ENCODE measurements at places on chromosomes 6 and 20. TPM values are rescaled to one million over a fixed set of nuclear protein-coding genes. Genes with fewer than 3 reads are reported as not detected.

DNA sequence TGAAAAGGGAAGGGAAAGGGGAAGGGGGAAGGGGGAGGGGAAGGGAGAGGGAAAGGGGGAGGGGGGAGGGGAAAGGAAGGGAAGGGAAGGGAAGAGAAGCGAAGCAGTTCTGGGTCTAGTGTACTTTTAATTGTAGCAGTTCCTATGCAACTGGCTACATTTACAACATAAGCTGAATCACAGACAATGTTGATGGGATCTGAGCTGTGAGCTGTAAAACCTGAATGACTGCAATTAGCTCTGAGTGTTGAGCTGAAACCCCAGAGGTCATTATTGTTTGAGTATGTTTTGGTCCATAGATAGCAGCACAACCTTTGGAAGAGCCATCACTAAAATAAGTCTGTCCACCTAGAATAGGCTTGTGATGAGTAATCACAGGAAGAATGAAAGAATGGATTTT, 7.2 kb upstream of the ABHD12 start:
- no peak for DNase-seq

DNA sequence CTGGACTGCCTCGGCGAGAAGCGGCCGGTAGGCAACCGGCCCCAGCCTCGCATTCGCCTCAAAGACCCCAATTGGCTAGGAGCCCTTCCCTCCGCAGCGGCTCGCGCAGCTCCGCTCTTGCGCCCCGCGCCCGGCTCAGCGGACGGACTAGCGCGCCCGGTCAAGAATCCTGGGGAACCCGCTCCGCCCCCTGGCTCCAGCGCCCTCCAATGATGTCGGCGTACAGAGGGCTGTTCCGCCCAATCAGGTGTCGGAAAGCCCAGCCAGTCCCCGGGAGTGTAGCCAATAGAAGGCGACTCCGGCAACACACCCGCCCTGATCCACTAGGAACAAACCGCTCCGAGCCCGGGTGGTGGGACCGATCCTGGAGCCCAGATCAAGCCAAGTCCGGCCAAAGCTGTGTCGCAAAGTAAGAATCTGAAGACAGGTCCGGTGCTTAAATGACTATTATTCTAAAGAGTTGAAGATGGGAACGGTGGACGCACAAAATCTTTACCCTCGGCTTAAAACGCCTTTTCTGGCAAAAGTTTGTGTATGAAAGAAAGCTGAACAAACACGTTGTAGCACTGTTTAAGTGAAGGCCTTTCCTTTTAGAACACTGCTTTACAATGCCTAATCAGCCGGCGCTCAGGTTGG, 132.2 kb downstream of the OGFRL1 start:
- DNase-seq = peak; percentile 95

DNA sequence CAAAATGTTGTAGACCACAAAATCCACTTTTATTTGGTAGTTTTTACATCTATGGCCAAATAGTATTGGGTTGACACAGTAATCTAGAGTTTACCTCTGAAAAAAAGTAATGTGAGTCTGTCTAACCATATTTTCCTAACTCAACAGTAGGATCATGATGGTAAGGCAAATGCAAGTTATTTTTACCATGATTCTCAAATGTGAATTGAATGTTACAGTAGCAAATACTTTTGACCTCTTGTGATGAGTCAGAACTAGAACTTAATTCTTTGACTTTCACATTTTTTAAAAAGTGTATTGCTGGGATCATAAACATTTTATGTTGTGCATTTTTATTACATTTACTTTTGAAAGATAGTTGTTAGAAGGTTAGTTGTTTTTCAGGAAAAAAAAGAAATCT, 22.0 kb downstream of the RNF146 start:
- no peak for DNase-seq

- no peak for DNase-seq
Observed at GRCh38 chr6:150511313-150511712, 88.4 kb upstream of the PLEKHG1 start.

Gene PAK5
- 0.45 TPM for polyA plus RNA-seq

- DNase-seq = no peak
Observed at GRCh38 chr20:21685981-21686380, 19.5 kb upstream of the PAX1 start.

GRCh38 chr6:27672113-27672799, 199.4 kb upstream of the ZNF184 start:
- DNase-seq = no peak

- no peak for DNase-seq
Observed at GRCh38 chr6:32867022-32867477, 13.1 kb downstream of the PSMB9 start.

DNA sequence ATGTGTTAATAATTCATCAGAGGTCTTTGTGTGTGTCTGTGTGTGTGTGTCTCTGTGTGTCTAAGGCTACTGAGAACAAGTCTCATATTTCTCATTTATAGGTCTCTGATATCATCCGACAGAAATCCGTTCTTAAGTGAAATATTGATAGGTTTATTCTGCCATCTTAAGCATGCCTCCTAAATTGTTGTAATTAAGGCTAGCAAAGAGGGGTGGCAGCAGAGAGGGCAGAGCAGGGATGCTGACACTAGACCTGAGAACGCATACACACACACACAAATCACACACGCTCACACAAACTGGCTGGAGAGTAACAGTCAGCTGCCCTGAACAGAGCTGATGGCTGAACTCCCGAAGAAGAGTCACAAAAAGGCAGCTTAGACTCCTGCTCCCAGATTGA, 84.9 kb upstream of the LRFN2 start:
- no peak for DNase-seq

GRCh38 chr6:75602246-75603105, 796 bp downstream of the SENP6 start:
- no peak for DNase-seq

DNA sequence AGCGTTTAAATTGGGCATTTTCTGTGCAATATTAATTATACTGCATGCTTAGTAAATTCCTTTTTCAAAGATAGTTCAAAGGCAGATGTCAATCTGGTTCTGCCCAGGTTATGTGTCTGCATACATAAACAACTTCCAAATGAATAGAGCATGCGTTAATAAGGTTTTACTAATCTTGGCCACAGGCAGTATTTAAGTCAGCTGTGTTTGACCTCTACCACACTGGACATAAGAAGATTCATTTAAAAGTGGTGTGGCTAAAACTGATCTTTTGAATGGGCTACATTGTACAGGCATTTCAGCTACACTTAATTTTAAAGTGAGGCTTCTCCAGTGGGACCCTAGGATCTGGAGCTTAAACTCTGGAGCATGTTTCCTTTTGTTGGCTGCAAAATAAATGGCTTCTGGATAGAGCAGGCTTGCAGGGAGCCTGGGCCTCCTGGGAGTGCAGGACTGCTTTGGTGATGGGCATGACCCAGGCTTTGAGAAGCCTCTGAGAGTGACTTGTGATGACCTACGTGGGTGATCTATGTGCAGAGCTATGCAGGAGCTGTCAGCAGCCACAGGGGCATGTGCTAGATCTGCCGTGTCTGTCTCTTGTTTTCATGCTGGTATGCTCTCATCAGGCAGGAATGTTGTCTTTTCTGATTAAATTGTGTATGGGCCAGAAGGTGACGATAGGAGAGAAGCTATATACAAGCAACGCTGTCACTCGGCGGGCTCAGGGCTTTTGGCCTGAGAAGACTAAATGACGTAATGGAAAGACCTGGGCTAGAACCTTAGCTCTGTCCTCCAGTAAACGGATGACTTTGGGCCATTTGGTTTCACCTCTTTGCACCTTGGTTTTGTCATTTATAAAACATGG, 331.2 kb downstream of the QKI start:
- peak; percentile 23 for DNase-seq

DNA sequence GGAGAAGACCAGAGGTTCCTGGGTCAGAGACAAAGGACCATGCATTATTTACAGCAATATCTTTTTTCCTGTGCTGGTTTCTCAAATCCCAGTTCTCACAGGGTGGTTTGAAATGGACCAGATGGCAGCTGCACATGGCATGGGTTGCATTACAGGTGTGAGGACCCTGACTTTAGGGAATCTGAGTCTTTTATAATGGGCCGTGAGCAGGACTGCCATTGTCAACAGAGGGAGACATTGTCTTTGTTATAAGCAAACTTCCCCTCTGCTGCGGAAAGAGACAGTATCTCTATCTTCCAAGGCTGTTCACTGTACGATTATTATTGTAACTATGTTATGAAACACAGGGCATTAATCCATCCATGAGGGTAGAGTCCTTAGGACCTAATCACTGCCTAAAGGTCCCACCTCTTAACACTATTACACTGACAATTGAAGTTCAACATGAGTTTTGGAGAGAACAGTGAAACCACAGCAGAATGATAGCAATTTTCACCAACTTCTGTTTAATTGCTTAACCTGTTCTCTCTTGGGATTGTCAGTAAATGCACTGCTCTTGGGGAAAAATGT, 156.1 kb upstream of the AGPAT4 start:
- no peak for DNase-seq

DNA sequence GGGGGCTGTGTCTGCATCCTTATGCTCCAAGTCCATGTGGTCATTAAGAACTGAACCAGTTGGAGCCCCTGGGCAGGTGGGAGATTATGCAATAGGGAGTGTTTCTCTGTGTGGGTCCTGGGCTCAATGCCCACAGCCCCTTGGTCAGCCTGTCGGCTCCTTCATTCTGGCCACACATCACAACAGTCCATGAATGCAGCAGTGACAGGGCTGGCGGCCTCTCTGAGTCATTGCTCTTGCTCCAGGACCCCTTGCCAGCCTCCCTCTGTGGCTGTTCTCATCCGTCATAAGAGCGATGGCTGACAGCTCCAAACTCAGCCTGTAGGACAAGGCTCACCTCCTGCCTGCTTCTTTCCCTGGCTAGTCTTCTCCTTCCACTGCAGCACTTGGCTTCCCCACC, 609.5 kb upstream of the CDH4 start:
- DNase-seq = no peak

Gene FUT9
- 7.0 TPM for polyA plus RNA-seq

Gene ZC2HC1B
- polyA plus RNA-seq = not detected

- DNase-seq = peak; percentile 45
Observed at GRCh38 chr20:44651684-44652423, at the start of gene ADA. ADA (minus strand) TSS chr20:44651699; CDS start chr20:44651607, 92 bp downstream.
